Stimulated activated CD8-positive, alpha-beta memory T cell treated with anti-CD3 and anti-CD28 coated beads, Interleukin-4, amount 100 ng/mL, for 4 hours (primary cell): ENCODE measurements at places on chromosomes 4 and X.

- peak; percentile 12 for DNase-seq
Observed at GRCh38 chrX:103554687-103555424, 30.5 kb upstream of the TCEAL4 start.

GRCh38 chr4:86791126-86791525 lies 58.1 kb downstream of the SLC10A6 start:
- no peak for DNase-seq

- DNase-seq, result no peak
Observed at GRCh38 chr4:5707778-5708448, 446 bp downstream of the EVC2 start.

- no peak for DNase-seq
Observed at GRCh38 chrX:47690175-47690574, 31.2 kb upstream of the UXT start.

- peak; percentile 3 for DNase-seq
Observed at GRCh38 chrX:74293343-74293946, 10.5 kb upstream of the ZCCHC13 start.

DNA sequence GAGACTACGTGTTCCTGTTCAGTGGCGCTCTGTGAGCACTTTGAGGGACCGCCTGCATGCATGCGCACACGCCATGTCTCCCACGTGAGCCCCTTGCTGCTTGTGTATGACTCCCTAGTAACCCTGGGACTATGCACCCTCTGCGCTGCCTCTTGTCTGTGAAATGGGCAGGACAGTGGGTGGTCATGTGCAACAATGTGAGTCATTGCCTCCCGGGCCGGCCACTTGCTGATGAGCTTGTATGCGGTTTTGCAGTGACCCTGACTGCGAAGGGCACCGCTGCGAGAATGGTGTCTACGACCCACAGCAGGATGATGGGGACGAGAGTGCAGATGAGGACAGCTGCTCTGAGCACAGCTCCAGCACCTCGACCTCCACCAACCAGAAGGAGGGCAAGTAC lies 61.4 kb downstream of the TNIP2 start:
- no peak for DNase-seq

- no peak for DNase-seq
Observed at GRCh38 chrX:129732857-129733256, 5.9 kb upstream of the XPNPEP2 start.

DNA sequence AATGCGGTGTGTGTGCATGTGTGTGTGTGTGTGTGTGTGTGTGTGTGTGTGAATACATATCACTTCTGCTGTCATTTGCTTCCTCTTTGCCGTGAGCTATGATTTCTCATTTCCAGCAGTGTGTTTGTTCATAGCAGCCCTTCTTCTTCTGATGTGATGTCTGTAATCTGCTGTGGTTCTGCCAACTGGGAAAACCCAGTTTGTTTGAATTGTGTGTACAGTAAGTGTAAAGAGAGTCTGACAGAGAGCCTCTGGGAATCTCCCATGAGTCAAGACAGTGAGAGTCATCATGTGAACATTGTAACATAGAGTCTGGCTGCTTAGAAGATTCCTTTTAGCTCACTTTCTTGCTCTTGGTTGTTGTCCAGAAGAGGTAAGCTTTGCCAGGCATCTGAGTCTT lies 8.4 kb upstream of the NWD2 start:
- DNase-seq, result no peak

- DNase-seq, result no peak
Observed at GRCh38 chr4:81538716-81539427, 67.2 kb upstream of the RASGEF1B start.

DNA sequence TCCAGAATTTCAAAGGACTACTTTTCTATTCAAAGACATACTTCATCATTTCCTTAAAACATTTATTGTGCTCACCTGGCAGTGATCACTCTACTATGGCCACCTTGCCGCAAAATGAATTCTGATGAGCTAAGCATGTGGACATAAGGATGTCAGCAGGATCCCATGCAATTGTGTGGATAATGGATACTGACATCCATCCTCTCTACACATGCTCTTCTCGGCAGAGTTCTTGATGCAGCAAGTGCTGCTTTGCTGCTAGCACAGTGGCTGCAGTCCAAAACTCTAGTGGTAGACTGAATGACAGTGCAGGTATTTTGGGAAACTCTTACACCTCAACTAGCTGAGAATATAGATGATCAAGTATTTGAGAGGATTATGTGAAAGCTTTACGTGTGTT lies 168.0 kb downstream of the BANK1 start:
- DNase-seq, result no peak

DNA sequence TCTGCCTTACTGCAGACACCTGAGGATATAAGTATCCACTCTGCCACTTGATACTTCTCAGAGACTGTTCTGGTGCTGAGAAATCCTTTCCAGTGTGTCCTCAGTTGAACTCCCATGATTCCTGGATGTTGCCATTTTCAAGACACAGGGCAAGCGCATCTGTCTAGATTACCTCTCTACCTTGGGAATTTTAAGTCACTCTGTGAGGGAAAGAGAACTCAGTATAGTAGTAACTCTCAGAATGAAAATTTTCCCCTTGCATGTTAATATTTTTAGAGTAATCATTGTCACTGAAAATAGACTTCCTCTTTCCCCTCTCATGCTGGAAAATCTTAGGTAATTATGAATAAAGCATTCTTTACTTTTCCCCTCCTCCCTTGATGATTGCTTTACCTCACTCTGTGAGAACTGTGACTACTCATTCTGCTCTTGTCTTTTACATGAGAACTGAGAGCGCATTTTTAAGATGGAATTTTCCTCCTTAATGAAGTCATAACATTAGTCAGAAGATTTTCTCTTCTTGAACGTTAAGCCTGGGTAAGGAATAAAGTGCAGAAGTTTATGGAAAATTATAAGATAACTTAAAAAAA lies 45.0 kb downstream of the TET2 start:
- no peak for DNase-seq

- no peak for DNase-seq
Observed at GRCh38 chr4:23654791-23655190, 235.1 kb downstream of the PPARGC1A start.

- DNase-seq, result no peak
Observed at GRCh38 chr4:96003951-96004740, 164.3 kb downstream of the PDHA2 start.

DNA sequence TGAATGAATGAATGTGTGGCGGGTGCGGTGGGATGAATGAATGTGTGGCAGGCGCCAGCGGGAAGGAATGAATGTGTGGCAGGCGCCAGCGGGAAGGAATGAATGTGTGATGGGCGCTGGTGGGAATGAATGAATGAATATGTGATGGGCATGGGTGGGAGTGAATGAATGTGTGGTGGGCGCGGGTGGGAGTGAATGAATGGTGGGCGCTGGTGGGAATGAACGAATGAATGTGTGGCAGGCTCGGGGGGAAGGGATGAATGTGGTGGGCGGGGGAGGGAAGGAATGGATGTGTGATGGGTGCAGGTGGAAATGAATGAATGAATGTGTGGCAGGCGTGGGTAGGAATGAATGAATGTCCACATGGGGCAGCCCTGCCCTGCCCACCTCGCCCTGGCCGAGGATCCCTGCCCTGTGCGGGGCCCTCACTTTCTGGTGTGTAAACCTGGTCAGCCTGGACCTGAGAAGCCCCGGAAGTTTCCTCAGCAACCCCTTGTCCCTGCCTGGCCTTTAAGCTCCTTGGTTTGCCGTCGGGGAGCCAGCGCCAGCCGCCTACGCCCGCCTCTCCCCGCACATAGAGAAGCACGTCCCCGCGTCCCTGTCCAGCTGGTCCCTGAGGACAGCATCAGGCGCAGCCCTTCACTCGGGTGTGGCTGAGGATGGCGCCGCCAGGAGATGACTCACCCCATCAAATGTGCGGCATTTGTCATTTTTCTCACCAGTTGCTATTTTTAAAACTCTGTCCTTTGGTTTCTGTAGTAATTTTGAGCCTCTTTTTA lies 112.8 kb upstream of the LRPAP1 start:
- DNase-seq, result no peak

DNA sequence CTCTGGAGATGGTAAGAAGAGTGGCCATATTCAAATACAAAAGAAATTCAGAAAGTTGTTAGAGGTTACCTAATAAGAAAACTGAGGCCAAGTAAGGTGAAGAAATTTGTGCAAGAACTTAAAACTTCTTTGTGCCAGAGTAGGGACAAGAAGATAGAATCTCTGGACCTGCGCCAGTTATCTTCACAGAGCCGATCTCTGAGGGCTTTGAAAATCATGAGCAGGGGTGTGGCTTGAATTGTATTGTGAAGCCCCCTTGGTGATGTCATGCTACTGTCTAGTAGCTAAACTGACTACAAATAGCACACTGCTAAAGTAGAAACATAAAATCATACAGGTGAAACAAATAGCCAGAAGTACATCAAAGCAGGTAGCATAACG lies 184.6 kb downstream of the UGT8 start:
- DNase-seq, result no peak

DNA sequence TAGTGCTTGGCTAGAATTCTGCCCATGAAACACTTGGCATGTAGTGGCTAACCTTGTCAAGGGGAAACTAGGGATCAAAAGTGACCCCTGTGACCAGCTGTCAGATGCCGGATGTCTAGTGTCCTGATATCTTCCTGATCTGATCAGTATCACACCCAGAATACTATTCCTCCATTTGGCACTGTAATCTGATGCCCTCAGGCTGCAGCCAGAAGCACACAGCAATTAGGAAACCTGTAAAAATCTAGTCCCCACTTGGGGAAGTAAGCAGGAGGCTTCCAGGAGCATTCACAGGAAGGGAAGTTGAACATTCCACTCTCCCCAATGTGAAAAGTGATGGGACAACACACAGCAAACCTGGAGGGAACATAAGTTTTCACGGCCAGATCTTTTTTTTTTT lies 125.1 kb downstream of the HS6ST2 start:
- DNase-seq, result no peak

DNA sequence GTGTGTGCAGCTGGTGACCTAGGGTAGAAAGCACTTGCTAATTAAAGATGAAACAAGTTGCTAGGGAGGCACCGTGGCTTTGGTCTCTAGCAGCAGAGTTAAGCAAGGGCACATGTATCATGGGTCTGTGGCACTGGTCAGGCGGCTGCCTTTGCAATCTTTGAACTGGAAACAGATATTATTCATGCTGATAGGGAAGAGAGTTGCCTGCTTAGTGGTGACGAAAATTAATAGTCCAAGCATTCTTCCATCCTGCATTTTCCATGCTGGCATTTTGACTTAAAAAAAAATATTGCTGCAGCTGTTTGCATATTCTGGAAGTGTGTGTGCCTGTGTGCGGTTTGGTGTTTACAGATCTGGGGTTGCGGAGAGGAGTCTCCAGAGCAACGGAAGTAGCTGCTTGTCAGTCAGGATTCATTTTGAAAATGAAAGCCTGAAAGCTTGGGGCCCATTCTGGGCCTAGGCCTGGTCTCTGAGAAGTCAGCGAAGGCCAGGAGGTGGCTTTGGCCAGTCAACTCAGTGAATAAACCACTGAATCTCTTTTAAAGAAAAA lies 2.3 kb upstream of the SOWAHD start:
- no peak for DNase-seq

- no peak for DNase-seq
Observed at GRCh38 chr4:25580633-25581467, 74.8 kb upstream of the SLC34A2 start.

DNA sequence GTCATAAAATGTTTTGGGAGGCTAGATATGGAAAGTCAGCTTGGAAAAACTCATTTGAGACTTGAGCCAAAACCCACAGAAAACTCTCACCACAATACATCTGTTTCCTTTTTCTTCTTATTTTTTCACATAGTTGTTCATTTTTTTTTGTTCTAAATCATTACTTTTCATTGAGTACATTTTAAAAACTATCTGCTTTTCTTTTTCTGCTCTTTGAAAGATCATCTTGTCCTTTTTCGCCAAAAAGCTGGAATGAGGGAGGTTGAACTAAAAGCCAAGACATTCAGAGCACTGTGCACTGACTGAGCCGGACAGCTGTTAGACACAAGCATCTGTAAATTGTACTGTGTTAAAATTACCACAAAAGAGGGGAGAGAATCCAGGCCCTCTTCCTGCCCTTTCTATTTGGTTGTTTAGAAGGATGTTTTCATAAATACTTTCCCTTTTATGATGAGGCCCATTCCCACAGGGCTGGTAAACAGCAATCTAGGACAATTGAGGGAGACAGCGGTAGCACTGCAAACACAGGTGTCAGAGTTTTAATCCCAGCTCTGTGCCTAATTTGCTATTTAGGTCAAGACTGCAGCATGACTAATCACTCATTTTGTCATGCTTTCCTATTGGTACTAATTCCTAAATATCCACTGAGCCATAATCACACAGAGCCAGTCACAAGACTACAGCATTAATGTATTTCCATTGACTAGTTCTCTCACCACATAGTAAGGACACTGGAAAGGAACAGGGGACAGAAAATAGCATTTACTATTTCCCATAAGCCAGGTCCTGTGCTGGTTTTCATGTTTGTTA lies 7.3 kb upstream of the RNF150 start:
- DNase-seq, result no peak

- no peak for DNase-seq
Observed at GRCh38 chrX:23907111-23907497, 634 bp downstream of the APOO start.
